ENCODE measurements at places on chromosomes 1 and 21.

DNA sequence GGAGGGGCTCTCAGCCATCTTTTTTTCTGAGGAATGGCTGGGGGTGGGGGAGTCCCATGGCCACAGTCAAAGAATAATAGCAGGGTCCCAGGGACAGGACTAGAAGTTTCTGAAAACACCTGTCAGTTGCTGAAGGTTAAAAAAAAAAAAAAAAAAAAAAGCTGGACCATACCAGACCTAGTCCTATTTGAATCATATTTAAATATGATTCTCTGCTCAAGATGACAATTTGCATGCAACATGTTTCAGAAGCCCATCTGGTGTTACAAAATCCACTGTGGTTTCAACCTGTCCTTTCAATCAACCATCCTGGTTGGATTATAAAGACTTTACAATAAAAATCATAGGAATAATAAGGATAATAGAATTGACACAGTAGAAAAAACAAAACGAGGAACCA, 153.7 kb downstream of the TENT5C start:
- DNase-seq: no peak

- no peak for DNase-seq
These were observed 7.3 kb downstream of the KIF21B start for GRCh38 chr1:201016211-201016651.

DNA sequence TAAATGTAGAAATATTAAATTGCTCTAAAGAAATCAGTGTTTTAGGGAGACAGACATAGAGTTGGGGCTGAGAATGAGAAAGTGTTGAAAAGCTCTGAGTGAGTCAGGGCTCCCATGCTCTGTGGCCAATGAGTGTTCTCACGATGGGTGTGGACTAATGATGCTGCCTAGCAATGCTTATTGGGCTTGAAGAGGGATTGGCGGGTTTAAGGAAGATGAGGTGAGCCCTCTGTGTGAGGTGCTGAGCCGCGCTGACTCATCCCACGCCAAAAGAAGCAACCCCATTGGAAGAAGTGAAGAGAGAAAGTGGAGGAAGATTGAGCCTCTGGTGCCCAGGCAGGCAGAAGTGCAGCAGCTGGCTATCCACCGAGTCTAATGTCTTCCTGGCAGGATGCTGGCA, 65.1 kb upstream of the DPT start:
- no peak for DNase-seq

DNA sequence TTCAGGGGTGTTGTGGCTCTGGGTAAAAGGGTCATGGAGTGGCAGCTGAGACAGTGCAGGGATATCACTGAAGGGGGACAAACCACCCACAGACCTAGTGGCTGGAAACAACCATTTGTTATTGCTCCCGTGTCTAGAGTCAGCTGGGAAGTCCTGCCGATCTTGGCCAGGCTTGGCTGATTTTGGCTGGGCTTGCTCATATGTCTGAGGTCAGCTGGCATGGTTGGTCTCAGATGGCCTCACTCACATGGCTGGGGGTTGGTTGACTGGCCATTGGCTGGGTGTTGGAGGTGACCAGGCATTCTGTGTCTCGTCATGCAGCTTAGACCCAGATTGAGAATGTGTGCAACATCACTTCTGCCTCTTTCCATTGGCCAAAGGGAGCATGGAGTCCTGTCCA, 203.8 kb upstream of the POU3F1 start:
- DNase-seq: no peak

GRCh38 chr1:202968895-202969295, 1.8 kb upstream of the CYB5R1 start:
- peak; percentile 46 for DNase-seq

GRCh38 chr1:59041646-59042277, 255.1 kb upstream of the FGGY start:
- DNase-seq: no peak

- DNase-seq: peak; percentile 97
These were observed 881.5 kb downstream of the LTN1 start for GRCh38 chr21:28111151-28111619.

- peak; percentile 98 for DNase-seq
These were observed 42.4 kb upstream of the ROR1 start for GRCh38 chr1:63731117-63732043.

- DNase-seq: no peak
These were observed 39.4 kb downstream of the HSF2BP start for GRCh38 chr21:43619856-43620255.

DNA sequence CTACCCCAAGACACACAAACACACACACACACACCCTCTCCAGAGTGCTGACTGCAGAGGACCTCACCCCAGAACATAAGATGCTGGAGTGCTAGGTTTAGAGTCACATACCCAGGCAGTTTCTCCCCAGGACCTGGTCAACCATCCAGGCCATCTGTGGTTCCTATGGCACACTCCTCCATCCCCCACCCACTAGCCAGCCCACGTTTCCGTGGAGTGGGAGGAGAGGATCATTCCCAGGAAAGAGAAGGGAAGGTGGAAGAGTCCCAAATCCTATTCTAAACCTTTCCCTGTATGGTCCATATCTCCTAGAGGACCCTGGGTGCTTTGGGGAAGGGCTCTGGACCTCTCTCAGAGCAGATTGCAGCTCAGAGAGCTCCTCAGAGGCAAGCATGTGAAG, 1.1 kb downstream of the KCNJ9 start:
- DNase-seq: no peak

- DNase-seq: no peak
These were observed 57.0 kb downstream of the FCRL5 start for GRCh38 chr1:157495285-157495684.

DNA sequence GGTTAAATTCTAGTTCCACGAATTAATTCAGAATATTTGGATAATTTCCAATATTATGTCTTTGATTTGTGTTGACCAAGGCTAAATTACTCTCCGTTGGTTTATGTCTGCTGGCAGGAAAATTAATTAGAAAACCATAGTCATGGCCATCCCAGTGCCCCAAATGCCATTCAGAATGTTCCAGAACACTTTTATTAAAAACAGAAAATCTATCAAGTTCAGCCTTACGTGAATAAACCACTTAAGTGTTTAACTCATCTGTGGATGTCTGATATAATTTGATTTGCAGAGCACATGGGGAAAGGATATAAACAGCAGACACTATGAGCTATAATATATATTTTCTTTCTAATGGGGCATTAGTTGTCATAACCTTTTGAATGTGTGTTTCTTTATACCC, 480.7 kb downstream of the MRPL39 start:
- no peak for DNase-seq

- no peak for DNase-seq
These were observed 124.1 kb downstream of the DISP1 start for GRCh38 chr1:222938986-222939385.

DNA sequence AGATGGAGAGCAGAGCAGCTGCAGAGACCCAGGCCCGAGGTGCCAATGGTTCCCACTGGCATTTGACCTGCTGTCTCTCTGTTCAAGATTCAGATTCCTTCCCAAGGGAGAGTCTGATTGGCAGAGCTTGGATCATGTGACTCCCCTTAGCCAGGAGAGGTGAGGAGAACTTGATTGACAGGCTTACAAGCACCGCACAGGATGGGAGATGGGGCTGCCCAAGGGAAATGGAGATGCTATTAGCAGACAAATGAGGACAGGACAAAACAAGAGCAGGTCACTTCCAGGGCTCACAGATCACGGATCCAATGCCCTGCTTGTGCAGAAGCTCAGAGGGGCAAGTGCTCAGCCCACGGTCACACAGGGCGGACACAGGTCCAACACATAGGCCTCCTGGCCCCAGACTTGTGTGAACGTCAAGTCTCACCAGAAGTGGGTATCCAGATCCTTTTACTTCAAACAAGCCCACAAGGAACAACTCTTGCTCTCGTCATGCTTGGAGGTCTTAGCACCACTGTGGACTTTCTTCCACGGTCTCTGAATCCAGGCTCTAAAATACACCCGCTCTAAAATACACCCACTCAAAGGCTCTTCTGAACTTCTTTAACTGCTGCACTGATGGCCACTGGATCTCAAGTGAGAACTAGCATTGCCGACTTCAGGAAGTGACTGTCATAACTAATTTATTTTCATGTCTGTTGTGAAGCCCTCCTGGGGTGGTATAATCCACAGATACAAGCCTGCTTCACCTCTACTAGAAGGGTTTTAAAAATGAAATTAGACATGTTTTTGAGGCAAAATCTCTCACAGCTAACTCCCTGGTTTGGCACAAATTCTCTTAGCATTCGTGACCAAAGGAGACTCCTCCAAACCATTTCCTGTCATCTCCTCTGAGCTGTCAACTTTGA, 274.9 kb downstream of the RRAGC start:
- DNase-seq: no peak

GRCh38 chr1:27650171-27650538, 15.2 kb upstream of the FGR start:
- DNase-seq: no peak

- no peak for DNase-seq
These were observed 38.6 kb downstream of the BMP8A start for GRCh38 chr1:39529901-39530535.

DNA sequence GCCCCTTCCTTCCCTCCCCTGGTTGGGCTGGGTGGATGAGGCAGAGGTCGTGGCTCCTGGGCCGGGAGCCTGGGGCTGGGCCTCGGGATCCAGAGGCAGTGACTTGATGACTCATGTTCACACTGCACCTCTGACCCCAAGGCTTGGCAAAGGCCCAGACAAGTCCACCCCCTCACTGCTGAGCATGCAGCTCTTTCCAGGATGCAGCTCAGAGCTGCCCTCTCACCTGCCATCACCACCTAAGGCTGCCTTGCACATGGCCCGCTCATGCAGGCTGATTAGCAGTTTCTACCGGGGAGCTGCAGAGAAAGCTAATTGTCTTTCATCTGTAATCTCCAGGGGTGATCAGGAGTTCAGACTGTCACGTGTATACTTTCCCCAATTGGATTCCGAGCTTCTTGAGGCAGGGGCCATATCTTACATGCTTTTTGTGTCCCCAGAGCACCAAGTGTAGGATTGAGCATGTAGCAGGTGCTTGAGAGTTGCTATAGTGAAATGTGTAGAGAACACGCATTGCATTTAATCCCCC, 62.1 kb downstream of the LRRN2 start:
- DNase-seq: peak; percentile 39

DNA sequence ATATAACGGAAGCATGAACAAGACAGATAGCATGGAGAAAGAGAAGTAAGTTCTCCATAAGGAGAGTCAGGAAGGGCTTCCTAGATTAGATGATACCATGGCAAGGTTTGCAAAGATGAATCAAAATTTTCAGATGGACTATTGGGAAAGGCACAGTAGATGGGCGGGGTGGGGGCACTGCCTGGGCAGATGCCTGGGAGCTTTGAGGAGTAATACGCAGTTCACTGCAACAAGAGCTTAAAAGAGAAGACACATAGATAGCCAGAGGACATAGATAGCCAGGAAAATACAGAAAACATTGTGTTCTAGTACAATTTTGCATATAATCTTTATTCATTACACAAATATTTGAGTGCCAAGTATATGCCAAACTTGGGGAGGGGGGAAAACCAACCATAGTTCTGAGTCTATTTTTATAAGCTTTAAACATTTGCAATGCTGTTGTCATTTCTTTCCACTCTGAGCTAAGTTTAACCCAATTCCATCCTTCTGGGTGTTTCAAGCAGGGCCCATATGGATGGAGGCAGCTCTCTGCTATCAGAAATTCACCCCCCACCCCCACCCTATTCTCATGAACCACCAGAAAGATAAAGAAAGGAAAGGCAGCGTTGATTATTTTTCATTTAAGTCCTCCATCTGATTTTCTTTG, 120.6 kb downstream of the NUF2 start:
- DNase-seq: no peak

DNA sequence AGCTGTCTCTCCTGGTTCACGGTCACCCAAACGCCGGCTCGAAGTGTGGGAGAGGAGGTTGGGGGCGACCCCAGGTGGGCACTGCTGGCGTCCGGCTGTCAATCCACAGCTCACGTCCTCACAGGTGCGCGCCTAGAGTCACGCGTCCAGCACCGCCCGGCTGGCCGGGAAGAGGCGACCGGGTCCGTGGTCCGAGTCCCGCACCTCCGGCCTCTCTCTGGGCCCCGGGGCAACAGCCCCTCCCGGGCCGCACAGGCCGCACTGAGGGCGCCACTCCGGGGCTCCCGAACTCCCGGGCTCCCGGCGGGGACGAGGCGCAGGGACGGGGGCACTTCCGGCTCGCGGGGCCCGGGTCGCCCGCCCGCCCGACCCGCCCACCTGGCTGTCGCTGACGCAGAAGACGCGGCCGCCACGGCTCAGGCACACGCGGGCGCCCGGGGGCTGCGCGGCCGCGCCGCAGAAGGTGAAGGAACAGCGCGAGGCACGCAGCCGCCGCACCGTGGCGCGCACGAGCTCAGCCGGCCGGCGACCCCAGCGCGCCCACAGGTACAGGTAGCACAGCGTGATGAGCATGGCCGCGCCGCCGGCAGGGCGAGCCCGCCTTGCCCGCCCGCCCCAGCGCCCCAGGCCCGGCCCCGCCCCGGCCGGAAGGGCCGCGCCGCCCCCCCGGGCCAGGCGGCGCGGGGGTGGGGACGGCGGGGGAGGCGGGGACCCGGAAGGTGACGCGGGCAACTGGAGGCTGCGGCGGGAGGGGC, at the start of gene HLCS:
TSS of gene HLCS (minus strand) at position 604 of the 755 bp plus-strand sequence. CDS start at position 573, 31 bp downstream.
- no peak for DNase-seq

GRCh38 chr1:64984106-64984505, 17.8 kb upstream of the JAK1 start:
- no peak for DNase-seq

- no peak for DNase-seq
These were observed 93.3 kb upstream of the CD53 start for GRCh38 chr1:110779636-110780035.

GRCh38 chr1:207311888-207312603, 9.4 kb upstream of the CD55 start:
- DNase-seq: no peak

DNA sequence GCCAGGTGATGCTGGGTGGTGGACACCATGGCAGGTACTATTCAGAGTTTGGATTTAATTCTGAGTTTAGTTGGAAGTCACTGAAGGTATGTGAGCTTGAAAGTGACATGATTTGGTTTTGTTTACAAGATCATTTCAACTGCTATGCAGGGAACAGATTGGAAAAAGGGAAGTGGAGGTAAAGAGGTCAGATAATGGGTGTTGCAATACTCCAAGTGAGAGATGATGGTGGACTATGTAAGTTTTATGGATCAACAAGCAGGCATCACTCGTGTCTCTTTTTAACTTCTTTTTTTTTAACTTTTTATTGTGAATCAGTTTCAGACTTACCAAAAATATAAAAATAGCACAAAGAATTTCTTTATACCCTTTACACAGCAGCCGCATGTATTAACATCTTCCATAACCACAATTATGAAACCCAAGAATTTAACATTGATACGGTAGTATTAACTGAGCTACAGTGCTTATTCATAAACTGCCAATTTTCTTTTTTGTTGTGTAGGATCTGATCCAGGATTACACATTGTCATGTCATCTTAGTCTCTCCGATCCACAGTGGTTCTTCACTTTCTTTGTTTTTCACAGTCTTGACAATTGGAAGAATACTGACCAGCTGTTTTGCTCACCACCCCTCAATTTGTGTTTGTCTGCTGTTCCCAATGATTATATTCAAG, 24.9 kb upstream of the NHLH2 start:
- no peak for DNase-seq

GRCh38 chr1:240527086-240527485, 84.9 kb downstream of the GREM2 start:
- DNase-seq: no peak

GRCh38 chr1:39001516-39002421, 10.7 kb downstream of the AKIRIN1 start:
- no peak for DNase-seq

GRCh38 chr1:81808760-81809159, 8.0 kb downstream of the ADGRL2 start:
- DNase-seq: no peak

GRCh38 chr1:229286099-229286766, 15.3 kb downstream of the RAB4A start:
- DNase-seq: no peak

- DNase-seq: peak; percentile 17
These were observed 201.1 kb downstream of the BACH1 start for GRCh38 chr21:29499734-29500343.

- DNase-seq: no peak
These were observed 11.9 kb downstream of the SFN start for GRCh38 chr1:26874896-26875295.

All from HFF-Myc (cell line).